ENCODE measurements at places on chromosomes 4 and X.
A peak's percentile ranks its signal among the peaks of the same experiment; 100 is the strongest.

GRCh38 chrX:150486011-150486410 lies 82.4 kb upstream of the MTM1 start:
- DNase-seq: peak; percentile 31

- DNase-seq: peak; percentile 89
These were observed 39.5 kb downstream of the ENOPH1 start for GRCh38 chr4:82469791-82470345.

- DNase-seq: no peak
These were observed 177.1 kb downstream of the CBR4 start for GRCh38 chr4:168832763-168833575.

DNA sequence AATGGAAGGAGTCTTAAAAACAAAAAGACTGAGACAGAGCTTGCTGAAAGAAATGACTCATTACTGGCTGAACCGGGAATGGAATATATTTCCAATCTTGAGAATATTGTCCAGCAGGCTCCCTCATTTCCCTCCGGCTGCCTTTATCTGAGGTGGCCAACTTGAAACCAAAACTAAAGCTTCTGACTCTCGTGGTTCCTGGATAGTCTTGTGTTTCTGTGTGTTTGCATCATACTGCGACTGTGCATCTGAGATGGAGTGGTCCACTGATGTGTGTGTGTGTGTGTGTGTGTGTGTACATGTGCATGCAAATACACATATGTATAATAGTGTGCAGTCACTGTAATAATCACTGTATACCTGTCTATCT lies 145.6 kb upstream of the SCML1 start:
- peak; percentile 81 for DNase-seq

DNA sequence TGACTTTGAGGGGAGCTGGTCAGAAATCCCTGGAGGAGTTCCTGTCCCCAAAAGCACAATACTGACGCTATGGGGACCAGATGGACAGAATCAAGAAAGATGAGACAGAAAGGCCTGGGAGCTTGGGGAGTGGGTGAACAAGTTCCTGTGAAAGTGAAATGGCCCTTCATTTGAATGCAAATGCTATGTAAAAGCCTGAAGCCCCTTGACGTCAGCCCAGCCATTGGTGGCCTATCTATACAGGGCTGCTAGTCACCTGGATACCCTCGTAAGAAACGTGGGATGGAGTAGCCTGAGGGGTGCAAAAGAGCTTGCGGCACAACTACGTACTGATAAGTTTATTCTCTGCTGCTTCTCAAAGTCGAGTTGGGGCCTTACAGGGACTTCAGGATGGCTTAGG lies at the start of gene CDX4:
Gene CDX4, plus strand, starts transcription at position 223 of the 400 bp plus-strand sequence. CDS start 201 bp downstream, outside the sequence.
- DNase-seq: no peak

DNA sequence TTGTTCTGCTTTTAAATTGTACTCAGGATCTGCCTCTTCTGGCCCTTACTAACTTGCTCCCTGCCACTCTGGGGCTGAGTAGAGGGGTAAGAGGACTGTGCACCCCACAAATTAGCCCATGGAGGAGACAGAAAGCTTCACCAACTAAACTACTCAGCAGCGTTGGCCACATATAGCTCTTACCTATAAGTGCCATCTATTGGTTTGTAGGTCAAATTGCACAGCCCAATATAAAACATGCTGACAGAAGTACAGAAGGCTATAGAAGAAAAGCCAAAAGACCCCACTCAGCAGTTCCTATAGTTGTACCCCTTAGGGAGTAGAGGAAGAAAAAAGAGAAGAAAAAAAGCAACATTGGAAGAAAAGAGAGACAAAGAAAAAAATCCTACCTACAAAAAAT lies 341.2 kb upstream of the FMR1 start:
- no peak for DNase-seq

DNA sequence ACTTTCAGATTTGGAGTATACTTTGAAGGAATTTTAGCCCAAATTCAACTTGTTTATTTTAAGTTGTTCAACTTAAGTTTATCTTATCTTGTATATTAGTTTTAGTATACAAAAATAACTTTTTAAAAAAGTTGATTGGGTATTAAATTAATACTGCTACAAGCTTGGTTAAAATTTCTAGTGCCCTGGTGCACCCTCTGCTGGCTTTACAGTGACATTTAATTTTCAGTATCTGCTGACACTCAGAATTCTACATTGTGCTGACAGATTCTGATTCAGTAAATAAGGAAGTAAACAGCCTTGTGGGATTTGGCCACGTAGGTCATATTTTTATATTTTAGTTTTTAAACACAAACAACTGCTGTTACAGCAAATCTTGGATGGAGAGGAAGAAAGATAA lies 2.9 kb downstream of the EDA start:
- peak; percentile 23 for DNase-seq

DNA sequence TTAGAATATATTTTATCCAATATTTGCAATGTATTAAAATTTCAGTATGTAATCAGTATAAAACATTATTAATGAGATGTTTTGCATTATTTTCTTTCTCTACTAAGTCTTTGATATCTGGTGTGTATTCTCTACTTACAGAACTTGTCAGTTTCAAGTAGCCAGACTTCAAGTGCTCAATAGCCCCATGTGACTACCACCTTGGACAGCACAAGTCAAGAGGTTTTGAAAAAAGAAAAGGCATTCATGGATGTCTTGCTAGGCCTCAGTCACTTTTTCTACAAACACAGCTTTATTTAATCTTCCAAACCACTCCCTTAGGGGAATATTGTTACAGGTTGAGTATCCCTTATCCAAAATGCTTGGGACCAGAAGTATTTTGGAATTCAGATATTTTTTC lies 189.4 kb downstream of the QDPR start:
- peak; percentile 6 for DNase-seq

GRCh38 chrX:2614911-2615310 lies 76.2 kb upstream of the CD99 start:
- peak; percentile 80 for DNase-seq

DNA sequence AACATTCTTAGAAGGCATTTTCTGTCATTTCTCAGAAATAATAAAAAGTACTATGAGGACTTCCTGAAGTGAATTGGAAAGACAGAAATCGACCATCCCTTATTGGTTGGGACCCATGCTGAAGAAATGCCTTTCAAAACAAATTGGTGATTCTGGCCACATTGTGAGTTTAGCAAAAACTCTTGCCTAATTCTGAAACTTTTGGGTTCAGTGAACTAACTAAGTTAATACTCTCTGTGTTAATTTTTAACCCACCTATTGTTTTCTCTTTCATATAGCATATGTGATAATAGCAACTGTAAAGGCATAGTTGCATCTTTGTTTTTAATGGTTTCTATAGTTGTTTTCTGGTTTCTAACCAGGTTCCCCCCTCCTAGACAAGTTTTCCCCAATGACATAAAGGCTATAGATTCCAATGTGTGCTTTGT lies 129.3 kb upstream of the FAT1 start:
- peak; percentile 73 for DNase-seq

GRCh38 chrX:116499780-116500179 lies 37.0 kb upstream of the CT83 start:
- peak; percentile 75 for DNase-seq

- no peak for DNase-seq
These were observed 1.4 kb downstream of the COX7B start for GRCh38 chrX:77900688-77901087.

DNA sequence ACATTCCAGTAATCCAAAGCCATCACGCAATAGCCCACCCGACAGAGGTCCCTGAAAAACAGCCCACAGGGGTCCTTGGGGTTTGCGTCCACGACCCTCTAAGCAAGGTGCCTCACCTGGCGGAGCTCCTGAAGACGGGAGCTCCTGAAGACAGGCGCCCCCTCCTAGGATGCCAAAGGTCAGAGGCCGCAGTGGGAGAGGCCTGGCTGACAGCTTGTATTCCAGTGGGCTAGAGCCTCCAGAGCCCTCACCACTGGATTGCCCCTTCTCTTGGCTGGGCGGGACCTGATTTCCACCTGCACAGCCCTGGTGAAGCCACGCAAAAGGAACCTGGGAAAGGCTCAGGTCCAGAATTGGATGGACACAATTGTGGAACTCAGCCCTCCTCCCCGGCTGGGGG lies 29.7 kb upstream of the WFS1 start:
- no peak for DNase-seq

DNA sequence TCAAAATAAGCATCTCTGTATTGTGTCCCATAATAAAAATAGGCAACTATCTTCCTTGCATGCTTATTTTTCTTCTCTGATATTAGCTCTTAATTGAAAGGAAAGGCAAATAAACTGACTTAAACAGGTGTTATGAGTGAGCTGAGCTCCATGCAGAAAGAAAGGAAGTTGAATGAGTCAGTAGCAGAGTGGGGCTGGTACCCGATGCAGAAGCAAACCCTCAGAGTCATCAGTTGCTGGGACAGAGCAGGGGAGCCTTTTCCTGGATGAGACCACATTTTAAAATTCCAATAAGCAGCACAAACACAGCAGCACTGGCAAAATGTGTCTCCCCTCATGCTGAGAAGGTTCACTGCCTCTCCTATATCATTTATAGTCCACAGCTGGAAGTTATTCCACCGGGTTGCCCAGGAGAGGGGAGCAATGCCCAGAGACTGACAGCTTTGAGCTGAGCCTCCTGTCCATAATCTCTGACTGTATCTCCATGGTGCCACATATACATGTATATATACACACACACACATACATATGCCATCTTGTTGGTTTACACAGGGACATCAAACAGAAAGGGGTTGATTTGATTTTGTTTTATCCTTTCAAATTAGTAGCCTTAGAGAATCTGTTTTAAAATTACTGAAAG lies 274.3 kb upstream of the PPARGC1A start:
- DNase-seq: peak; percentile 37

DNA sequence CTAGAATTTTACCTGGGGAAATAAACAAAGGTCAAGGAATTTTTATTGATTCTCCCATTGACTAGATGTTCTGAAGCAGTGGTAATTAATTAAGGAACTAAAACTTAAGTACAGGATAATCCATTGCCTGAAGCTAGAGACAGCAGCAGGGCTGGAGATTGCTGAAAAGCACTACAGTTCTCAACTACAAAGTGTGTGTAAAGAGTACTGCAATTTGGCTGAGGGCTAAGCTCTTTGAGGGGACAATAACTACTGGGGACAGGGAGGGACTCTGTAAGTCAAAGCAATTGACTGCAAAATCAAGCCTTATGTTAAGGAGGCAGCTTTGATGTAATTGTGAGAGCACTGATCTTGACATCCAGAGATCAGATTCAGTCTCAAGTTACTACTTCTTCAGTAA lies 260.4 kb downstream of the GALNTL6 start:
- no peak for DNase-seq

GRCh38 chr4:123924536-123924935 lies 527.9 kb downstream of the SPRY1 start:
- DNase-seq: no peak

- DNase-seq: no peak
These were observed 12.1 kb upstream of the SCML1 start for GRCh38 chrX:17725181-17725580.

DNA sequence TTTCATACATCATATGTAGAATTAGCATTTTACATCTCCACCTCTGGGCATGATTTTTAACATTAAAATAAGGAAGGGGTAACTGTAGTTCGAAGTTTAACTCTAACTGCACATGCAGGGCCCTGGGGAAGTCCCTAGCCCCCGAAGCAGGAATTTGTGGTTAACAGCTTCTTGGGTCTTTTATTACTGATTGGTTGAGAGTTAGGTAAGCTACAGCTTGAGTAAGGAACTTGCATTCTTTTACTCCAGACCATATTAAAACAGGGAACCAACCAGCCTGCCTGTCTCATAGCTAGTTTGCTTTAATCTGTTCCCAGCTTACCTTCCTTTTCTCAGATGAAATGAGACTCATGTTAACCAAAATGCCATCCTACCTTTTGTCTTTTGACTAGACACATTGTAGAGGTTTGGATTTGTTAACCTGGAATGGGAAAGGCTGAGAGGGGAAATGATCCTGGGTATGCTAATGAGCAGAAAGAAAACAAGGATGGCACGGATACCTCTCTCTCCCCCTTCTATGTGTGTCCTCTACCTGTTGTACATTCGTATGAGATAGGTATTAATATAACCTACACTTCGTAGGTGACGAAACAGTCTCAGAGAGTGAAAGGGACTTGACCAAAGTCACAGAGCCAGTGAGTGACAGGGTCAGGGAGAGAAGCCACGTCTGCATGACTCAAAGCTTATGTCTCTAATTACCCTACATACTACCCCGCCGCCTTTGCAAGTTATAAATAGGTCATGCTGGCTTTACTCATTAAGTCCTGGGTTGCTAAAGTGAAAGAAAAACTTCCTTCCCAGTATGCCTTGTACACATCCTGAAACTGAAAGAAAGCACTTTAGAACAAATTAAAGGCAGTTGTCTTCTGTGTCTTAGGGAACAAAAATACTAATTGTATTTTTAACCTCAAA lies 119.5 kb upstream of the AFF2 start:
- DNase-seq: peak; percentile 60

DNA sequence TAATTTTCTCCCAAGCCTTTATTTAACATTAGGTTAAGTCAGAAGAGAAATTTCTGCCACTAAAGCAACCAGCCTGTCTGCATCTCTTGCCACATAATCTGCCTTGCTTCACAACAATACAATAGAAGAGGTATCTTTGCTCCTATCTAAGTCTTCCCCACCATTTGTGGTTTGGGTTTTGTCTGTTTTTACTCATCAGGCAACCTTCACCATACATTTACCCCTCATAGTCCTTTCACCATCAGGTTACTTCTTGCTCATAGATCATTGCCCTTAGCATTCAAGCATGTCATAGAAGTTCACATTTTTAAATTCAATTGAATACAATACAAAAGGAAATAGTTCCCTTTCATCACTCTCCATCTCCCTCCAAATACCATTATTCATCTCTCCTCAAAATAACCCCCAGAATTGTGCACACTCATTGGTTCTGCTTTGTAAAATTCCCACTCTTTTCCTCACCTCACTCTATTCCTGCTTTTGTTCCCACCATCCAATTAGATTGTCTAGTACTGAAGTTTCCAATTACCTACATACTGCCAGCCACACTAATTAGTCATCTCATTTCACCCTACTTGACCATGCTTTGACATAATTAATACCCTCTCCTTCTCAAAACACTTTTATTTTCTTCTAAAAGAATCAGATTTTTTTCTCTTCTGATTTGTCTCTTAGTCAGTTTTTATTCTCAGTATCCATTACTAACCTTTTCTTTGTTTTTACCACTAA lies 1957.0 kb upstream of the AGA start:
- DNase-seq: no peak

GRCh38 chr4:29066861-29067260 lies 1653.3 kb upstream of the PCDH7 start:
- no peak for DNase-seq

DNA sequence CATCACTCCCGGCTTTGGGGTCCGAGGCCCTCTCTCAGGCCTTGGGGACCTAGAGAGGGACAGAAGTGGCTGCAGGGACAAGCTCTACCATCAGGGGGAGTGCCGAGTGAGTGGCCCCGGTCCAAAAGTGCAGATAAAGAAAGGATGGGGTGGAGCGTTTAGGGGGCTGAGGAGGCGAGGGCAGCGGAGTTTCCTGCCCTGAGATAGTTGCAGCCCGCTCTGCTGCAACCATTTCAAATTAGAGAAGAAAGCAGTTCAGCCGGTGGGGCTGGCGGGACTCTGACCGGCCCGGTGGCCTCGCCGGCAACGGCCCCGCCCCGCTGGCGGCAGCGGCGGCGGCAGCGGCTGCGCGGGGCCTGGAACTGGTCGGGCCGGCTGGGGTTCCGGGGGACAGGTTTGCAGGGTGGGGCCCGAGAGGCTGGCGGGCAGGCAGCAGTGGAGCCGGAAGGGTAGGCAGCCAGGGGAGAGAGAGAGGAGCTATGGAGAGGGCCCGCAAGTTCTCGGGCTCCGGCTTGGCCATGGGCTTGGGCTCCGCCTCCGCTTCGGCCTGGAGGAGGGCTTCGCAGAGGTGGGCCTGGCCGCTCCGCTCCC lies 7.6 kb downstream of the DLG3 start:
- DNase-seq: no peak

- DNase-seq: peak; percentile 5
These were observed 34.5 kb upstream of the RAB33B start for GRCh38 chr4:139419388-139419914.
